ENCODE measurements at places on chromosomes 16 and 17.

DNA sequence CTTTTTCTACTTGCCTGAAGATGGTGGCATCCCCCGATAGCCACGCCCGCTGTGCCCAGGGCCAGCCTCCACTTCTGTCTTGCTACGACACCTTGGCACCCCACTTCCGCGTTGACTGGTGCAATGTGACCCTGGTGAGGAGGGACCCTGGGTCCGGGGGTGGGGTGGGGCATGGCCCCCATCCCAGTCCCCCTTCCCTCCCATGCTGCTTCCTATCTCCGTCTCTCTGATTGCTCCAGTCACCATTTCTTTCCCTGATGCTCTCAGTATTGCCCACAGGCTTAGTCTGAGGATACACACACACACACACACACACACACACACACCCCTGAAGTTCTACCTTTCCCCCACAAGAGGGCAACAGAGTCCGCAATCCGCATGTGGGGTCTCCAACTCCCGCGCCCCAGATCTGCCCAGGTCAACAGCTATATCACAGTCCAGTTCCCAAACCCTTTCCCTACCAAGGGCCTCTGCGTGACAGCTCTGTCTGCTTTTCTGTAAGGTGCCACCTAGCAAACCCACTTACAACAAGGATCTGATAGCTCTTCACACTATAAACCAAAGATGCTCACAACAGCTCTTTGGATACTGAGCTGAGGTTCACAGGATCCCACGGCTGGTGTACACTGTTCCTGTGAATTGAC is 3.4 kb downstream of the SGCA start:
- no peak for DNase-seq

GRCh38 chr17:35981246-35981645 is at the start of gene CCL16:
TSS of gene CCL16 (minus strand) at chr17:35981497. CDS start at chr17:35981420, 77 bp downstream.
- DNase-seq: no peak

DNA sequence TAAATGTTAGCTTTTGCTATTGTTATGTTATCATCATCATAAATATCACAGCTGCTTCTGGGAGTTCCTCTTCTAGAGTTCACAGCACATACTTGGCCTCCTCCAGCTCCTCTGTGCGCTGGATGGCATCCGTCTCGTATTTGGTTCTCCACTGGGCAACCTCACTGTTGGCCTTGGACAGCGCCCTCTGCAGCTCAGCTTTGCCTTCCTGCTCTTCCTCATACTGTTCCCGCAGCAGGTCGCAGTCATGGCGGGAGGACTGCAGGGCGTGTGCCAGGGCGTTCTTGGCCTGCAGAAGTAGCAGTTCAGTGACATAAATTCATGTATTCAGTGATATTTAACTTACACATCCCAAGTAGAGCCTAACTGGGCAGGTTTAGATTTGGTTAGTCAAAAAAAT is 23.4 kb downstream of the MYH8 start:
- DNase-seq: no peak

GRCh38 chr17:60548990-60549389 is 22.9 kb upstream of the APPBP2 start:
- no peak for DNase-seq

DNA sequence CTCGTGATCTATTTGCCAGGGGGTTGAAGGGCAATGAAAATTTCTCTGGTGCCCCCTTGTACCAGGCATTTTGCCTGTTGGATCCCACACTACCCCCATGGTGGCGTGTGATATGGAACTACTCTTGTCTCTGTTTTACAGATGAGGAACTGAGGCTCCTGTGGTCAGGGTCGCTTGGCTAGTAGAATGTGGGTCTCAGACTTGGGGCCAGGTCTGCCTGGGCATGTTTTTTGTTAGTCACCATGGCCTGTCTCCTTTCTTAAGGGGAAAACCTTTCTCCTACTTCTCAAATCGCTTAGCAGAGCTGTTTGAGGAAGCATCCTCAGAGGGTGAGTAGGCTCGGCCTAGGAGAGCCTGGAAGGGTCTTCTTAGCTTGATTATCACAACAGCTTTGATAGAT is 51.2 kb downstream of the CLEC16A start:
- no peak for DNase-seq

- DNase-seq: no peak
These were observed 5.0 kb downstream of the ARMC7 start for GRCh38 chr17:75114552-75115314.

GRCh38 chr17:40487371-40488020 is 13.9 kb downstream of the TNS4 start:
- no peak for DNase-seq

GRCh38 chr16:27242868-27243590 is 25.5 kb downstream of the NSMCE1 start:
- no peak for DNase-seq

GRCh38 chr16:4869147-4869805 is 22.0 kb downstream of the UBN1 start:
- no peak for DNase-seq

DNA sequence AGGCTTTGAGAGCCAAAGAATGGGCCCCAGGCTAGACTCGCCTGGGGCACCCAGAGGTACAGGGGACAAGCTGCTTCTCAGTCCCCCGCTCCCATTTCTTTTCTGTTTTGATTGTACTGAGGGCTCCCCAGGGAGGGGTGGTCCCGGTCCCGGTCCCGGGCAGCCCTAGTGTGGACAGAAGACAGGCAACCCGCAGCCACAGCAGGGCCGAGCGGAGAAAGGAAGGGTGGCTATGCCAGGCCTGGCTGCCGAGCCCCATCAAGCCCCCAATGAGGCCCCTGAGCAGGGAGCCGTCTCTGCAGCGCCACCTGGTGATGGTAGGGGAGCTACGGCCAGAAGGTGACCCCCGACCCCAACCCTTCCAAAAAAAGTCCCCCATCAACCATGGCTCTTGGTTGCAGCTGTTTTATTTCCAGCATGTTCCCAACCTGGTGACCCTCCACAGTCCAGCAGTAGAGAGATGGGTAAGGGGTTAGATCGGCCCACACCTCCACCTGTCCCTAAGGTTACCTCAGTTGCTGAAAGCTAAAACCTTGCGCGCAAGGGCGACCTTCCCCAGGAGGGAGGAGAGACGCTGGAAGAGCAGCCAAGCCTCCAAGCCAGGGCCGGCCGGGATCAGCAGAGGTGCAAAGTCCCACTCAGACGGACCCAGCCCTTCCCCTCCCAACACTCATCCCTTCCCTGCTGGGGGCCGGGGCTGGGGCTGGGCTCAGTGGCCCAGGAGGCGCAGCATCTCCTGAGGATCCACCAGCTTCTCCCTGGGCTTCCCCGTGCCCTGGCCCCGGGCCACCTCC is 2.6 kb upstream of the GRIN2C start:
- DNase-seq: peak; percentile 56
